ENCODE measurements at places on chromosomes 5 and 9. TPM values are rescaled to one million over a fixed set of nuclear protein-coding genes. Genes with fewer than 3 reads are reported as not detected.
A peak's percentile ranks its signal among the peaks of the same experiment; 100 is the strongest.

- peak; percentile 8 for ATAC-seq
These were observed 41.4 kb downstream of the RGS3 start for GRCh38 chr9:113504725-113505590.

GRCh38 chr5:132777209-132778069, at the start of gene SEPTIN8:
Gene SEPTIN8 (minus strand): TSS chr5:132777239. CDS start chr5:132777137, 102 bp downstream.
- peak; percentile 40 for ATAC-seq

DNA sequence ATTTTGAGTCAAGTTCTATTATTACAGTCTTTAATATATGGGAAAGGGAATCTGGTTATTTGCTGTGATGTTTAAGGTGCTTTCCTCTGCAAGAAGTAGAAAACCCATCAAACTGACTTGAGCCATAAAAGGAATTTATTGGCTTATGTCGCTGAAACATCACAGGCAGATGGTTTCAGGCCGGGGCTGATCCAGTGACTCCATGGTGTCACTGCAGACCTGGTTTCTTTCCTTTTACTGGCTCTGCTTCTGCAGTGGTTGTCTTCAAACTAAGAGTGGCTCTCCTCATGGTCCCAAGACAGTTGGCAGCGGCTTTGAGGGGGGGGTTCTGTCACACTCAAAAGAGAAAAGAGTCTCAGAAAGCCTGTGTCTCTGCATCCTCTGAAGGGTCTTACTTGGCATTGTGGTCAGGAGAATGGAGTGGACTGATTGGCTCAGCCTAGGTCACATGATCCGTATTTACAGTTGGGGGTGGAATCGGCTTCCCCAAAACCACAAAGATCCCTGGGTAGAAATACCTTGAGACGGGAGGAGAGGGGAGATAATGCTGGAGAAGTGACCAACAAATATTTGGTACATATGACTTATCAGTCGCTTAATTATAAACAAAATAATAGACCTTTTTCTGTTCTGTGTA, 106.3 kb downstream of the DAPK1 start:
- ATAC-seq = no peak

- ATAC-seq = no peak
These were observed 13.0 kb upstream of the TTC1 start for GRCh38 chr5:159995907-159996306.

Gene KIF4B
- not detected for total RNA-seq
